Suppressor macrophage (primary cell): ENCODE measurements at places on chromosomes 16 and 17.

DNA sequence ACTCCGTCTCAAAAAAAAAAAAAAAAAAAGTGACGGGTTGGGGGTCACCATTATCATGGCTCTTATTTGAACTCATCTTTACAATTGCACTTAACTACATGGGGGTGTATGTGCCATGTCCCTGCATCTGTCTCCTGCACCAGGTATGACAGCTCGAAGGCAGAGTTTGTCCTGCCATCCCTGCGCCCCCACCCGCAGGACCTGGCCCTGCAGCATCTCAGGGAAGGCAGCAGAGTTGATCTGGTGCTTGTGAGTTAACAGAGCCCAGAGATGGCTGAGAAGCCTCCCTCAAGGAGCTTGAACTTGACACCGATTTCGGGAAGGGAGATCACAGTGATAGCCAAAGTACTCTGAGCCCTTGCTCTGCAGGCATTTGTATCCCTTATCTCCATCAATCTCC lies 44.8 kb downstream of the C16orf82 start:
- no peak for DNase-seq

GRCh38 chr16:380762-381011 lies 1.1 kb downstream of the PGAP6 start:
- no peak for DNase-seq

GRCh38 chr17:34246881-34247280 lies 8.2 kb upstream of the CCL2 start:
- DNase-seq = peak; percentile 59

DNA sequence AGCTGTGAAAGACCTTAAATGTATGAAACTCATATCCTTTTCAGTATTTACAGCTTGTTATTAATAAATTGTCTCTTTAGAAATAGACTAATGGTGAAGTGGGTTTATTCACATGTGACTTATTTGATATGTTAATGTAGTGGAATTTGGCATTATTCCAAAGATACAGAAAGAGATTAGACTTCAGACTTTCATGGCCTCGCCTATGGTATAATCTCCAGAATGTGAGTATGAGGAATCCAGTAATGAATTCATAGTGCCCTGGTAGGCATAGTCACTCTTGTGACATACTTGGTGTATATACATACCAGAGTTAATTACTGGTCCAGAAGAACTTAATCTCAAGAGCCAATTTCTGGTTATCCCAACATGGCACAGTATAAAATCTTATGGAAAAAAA lies 72.7 kb downstream of the OMG start:
- DNase-seq = no peak

DNA sequence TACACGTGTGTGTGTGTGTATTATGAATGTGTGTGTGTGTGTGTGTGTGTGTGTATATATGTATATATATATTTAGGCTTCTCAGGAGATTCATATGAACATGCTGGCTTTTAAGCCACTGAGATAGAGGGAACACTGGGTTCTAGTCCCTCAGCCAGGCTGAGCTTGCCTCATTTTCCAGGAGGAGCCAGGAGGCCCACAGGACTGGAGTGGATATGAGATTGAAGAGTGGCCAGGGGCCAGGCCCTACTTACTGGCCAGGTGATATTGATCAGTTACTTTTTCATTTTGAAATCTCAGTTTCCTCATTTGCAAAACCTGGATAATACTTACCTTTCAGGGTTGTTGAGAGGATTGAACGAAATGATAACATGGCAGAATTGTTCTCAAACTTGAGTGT lies 5.8 kb downstream of the PCTP start:
- no peak for DNase-seq

DNA sequence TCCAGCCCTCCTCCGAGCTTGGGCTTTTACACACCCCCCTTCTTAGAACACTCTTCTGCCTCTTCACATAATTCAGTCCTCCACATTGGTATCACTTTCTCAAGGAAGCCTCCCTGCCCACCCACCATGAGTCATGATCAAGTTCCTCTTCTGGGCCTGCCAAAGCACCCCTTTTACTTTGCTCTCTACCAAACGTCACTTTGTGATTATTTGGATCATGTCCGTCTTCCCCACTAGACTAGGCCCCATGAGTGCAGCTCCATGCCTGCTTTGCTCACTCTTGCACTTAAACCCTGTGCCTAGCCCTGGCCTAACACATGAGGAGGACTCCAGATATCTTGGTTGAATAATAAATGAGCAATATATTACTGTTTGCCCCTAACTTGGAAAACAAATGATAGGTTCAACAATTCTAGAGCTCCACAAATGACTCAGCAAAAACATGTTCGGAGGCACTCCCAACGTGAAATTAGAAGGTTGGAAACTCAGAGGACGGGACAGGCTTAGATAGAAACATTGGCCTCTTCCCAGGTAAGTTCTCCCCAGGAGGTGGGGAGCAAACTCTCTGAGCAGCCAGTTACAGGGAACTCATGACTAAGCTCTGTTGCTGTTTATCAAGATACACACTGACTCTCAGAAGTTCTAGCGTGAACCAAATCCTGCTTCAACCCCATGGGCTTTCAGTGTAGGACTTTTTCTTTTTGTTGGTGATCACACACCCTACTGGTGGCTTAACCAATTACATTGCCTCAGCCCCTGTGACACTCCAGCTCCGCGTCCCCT lies 28.3 kb downstream of the G6PC1 start:
- DNase-seq = peak; percentile 88

DNA sequence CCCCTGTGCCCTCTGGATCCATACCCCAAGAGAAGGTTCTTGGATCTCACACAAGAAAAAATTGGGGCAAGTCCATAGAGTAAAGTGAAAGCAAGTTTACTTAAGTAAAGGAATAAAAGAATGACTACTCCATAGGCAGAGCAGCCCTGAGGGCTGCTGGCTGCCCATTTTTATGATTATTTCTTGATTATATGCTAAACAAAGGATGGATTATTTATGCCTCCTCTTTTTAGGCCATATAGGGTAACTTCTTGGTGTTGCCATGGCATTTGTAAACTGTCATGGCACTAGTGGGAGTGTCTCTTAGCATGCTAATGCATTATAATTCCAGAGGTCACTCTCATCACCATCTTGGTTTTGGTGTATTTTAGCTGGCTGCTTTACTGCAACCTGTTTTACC lies 70.8 kb downstream of the NLK start:
- DNase-seq = no peak

- DNase-seq = no peak
Measured at GRCh38 chr16:27779641-27780164, 229.8 kb downstream of the KATNIP start.

DNA sequence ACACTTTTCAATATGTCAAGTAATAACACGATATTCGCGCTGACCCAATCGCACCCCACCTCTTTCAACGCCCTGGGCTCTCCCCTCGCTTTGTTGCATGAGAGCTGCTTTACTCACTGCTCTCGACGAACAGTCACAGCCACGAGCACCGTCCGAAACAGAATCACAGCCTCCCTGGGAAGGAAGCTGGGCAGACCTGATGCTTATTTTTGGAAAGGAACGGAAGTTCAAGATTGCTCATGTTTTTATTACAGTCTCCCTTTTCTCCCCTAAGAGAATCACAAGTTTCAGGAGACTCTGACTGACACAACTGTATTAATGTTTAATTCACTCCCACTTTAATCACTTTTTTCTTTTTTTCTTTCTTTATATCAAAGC lies 67.8 kb downstream of the ANKRD11 start:
- DNase-seq = peak; percentile 89

GRCh38 chr17:66331038-66331816 lies 28.8 kb downstream of the PRKCA start:
- DNase-seq = no peak

DNA sequence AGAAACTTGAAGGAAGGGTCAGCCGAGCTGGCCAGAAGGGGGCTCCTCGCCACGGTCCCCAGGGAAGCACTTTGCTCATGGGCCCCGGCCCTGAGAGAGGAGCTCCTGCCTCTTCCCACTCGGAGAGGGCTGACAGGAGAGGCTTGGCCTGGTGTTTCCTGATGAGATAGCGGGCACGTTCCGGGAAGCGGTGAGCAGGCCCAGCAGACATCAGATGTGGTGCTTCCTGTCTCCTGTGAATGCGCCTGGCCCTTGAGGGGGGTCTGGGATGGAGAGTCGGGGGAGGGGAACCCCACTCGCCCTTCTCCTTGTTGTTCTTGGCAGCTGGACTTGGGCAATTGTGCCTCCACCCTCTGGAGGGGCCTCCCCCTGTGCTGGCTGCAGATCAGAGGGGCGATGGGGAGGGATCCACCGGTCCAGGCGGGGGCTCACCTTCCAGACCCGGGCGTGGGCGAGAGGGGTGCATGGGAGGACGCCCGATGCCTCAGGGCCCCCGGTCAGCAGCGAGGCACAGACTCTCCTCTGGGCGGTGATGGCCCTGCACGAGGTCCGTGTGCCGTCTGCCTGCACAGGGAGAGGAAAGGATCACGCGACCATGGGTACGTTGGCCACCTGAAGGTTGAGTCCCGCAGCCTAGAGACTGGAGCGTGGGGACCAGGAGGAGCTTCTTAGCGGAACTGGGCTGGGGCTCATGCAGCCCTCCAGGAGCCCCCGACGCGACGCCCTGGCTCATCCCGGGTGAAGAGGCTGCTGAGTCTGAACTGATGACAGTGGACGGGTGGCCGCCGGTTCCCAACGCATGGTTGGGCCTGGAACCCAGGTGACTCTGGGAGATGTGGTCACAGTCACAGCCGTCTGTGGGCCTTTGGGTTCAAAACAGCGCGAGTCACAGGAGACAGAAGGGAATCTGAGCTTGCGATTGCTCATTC lies 25.4 kb downstream of the METRNL start:
- DNase-seq = no peak

DNA sequence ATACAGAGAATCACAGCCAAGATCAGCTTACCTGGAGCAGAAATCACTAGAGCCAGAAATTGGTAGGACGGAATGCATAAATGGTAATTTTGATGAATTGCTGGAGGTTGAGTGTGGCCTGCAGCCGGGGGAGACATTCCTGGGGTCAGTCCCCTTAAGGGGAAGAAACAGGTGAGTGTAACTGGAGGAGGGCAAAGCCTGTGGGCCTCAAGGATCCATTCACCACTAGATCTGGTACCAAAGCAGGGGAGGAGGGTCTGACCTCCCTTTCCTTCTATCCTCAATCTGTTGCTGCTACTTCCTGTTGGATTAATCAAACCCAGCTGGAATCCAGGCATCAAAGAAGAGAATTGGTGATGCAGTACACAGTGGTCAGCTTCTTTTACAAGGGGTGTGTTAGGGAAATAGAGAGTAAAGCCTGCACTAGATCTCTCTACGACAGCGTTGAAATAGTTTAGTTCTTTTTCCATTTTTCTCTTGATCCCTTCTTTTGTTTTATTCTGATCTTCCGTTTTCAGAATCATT lies 8.6 kb upstream of the ABCA9 start:
- no peak for DNase-seq

DNA sequence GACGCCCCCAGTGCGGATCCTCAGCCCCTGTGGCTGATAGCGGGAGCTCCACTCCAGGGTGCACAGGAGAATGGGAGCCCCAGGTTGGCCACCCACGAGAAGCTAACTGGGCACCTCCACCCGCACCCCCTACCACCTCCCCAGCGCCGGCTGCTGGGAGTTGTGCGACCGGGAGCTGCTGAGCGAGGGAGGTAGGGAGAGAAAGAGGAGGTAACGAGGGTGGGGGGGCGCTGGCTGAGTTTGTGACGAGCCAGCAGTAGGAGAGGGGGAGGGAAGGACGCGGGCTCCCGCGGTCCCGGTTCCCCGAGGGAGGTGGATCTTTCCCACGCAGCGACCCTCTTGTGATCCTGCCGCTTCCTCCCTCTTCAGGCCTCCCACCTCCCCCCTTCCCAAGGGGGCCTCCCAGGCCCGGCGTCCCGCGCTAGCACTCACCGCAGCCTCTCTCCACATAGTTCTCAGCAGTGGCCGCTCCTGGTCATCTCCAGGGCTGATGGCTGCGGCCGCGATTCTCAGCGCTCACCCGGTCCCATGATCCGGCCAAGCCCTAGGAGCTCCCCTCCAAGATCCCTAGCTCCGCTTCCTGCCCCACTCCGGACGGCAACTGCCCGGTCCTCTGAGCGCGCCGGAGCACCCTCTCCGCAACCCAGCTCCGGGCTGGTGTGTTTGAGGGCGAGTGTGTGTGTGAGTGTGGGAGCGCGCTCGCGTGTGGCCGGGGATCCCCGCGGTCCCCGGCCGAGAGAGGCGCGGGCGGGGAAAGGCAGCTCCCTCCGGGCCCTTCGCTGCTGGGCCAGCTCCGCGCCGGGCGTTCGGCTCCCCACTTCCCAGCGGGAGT lies at the start of gene GRIN2A:
Gene GRIN2A (minus strand): TSS at position 207 of the 832 bp plus-strand sequence. CDS start 2,017 bp downstream, outside the sequence.
- DNase-seq = no peak

GRCh38 chr16:3175157-3176093 lies 12.6 kb upstream of the OR1F1 start:
- DNase-seq = no peak

GRCh38 chr16:77564791-77565390 lies 130.1 kb upstream of the ADAMTS18 start:
- DNase-seq = no peak

DNA sequence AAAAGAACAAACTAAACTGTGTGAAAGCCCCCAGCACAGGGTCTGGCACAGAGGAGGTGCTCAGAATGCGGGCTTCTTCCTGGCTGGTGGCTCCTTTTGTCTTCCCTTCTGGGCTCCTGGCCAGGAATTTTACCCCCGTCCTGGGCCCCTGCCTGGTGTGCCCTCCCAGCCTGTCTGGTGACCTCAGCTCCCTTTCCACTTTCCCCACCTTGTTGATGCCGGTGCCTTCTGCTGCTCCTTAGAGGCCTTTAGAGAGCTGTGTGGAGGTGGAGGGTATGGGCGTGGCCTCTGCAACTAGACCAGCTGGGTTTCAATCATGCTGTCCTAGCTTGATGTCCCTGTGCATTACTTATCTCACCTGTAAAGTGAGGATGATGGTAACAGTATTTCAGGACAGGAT lies 16.8 kb downstream of the PIRT start:
- DNase-seq = no peak

DNA sequence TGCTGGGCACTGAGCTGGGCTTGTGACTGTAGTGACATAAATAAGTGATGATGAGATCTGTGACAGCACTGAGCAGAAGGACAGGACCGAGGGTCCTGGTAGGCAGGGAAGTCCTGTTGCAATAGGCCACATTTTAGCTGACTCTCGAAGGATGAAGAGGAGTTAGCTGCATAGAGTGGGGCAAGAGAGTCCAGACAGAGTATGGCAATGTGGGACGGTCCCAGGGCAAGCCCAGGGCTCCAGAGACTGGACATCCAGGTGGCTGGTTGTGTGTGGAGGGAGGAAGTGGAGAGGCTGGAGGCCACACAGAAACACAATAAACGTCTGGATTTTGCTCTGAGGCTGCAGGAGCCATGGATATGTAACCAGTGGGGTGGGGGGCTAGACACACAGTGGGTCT lies 64.5 kb upstream of the ZNF423 start:
- no peak for DNase-seq

DNA sequence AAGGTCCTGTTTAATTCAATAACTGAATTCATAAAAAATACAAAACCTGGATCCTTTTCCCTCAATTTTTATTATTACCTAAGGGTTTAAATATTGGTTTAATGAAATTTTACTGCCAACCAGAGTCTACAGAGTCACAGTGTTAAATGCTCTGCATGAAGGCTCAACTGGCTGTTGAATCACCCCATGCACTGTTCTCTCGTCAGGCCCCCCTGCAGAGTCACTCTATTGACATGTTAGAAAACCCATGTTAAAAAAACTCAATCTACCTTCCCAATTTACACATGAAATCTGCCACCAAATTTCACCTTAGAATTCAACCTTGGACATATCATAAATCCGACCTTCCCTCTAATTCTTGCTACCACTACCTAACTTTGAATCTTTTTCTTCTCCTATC lies 43.3 kb upstream of the ULK2 start:
- DNase-seq = no peak
